ENCODE measurements at places on chromosomes 11 and 22.

DNA sequence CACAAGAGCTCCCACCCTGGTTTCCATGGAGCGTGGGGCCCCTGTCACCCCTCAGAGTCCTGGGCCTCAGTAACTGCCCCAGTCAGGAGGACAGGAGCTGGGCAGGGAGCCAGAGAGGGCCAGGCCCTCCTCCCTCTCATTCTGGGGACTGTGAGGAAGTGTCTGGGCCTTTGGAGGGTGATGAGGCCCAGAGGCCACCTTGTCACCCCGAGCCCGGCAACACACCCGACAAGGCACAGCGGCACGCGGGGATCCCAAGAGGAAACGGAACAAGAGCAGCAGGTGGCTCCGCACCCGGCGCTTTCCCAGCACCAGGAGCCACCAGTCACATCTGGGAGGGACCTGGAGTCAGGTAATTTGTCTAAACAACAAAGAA, 72.1 kb downstream of the CELSR1 start:
- no peak for DNase-seq

DNA sequence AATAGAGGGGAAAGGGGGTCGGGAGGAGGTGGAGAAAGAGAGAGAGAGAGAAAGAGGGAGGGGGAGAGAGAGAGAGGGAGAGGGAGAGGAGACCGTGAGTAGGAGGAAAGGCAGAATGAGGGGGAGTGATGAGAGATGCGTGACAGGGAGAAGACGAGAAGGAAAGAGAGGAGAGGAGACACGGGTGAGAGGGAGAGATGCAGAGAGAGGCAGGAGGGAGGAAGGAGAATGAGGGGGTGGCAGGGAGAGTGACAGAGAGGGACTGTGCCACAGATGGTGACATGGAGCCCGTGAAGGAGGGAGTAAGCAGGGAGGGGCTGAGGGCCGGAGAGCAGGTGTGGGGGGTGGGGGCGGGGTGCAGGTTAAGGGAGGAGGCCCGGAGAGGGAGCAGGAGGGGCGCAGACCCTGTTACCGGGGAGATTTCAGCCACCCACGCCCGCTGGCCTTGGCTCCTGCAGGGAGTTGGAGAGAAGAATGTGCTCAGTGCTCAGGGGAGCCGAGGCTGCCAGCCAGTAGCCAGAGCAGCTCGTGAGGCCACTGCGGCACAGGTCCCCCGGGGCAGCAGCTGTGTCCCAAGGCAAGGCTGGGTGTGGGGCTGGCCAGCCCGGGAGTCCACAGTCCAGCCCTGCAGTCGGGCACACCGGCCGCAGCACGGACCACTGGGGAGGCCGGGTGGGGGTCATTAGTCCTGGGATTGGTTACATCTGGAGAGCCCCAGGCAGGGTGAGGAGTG, at the start of gene SSTR3:
TSS of gene SSTR3 (minus strand) at position 304 of the 733 bp plus-strand sequence. CDS start 4,674 bp downstream, outside the sequence.
- no peak for DNase-seq

DNA sequence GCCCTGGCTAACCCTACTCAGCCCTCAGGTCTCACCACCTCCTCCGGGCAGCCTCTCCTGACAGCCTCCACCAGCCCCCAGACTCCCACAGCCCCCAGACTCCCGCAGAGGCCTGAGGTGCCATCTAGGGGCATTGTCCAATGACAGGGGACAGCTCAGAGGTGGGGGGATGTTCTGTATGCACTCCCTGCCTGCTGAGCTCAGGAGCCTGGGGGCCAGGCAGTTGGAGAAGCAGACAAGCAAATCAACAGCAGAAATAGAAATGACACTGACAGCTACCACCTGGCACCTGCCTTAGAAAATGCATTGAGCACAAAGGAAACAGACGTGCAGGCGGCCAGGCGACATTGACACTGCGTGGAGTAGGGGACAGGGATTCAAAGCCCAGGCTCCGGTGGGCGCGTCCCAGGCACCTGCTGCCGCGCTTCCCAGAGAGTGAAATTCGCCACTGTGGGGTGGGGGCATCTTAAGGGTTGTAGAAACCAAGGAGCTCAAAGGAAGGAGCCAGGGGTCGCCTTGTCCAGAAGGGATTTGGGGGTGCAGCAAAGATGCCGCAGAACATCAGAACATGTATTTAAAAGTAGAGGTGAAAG, 22.5 kb upstream of the WNT7B start:
- DNase-seq: no peak

DNA sequence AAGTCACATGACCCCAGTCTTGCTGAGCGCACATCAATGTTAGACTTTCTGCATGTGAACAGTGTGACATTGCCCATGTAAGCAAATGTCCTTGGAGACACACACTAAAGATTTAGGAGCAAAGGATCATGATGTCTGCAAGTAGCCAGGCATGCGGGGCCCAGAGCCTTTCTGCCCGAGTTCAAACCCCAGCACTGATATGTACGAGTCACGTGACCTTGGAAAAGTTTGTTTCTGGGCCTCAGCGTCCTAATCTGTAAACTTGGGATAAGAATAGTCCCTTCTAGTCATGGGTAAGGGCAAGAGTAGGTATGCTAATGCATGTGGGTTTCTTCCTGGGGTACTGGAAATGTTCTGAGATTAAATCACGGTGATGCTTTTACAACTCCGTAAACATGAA, 16.8 kb upstream of the PGA3 start:
- DNase-seq: no peak

DNA sequence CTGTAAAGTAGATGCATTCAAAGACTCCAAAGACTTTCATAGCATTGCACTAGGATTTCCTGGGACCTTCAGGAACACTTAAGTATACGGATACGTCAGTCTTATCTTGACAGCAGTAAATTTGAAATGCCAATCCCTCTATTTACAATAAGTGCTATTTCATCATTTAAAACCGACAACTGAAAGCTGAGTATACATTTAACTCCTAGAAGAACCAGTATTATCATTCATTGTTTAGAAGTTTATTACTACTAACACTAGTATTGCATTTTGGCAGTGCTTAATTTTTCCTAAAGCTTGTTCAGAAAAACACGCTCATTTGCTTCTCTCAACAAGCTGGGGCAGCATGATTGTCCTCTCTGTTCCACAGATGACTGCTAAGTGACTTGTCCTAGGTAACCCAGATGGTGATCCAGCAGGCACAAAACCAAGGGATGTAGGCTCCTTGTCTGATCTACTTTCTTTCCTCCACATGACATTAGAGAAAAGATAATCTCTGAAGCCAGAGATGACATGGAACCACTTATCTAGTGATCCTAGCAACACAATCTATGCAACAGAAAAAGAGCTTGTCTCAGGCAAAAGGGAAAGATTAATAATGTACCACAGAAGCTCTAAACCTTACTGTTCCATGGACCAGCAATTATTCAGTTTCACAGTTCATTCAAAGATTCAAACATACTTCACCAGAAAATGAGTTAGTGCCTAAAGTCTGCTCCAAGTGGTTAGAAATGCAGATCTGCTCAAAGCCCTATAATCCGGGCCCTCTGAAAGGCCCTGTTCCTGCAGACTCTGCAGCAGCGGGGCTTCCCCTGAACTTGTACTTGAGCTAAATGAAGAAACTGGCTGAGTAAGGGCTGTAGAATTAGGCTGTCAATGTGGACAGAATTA, 5.2 kb downstream of the MAML2 start:
- DNase-seq: no peak

DNA sequence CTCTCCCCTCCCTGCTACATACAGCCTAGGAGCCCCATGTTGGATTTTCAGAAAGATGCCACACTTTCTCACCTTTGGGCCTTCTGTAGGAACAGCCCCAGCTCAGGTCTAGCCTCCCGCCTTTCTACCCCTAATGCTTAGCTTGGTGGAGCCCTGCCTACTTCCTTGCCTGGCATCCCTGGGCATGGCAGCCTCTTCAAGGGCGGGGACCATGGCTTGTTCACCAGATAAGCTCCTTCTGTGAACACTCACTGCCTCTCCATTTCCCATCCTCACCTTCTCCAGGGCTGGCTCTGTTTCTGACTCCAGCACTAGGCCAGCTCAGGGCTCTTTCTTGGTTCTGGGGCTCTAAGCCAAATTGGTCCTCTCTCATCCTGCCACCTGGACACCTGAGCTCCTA, 1.4 kb downstream of the SEPTIN3 start:
- no peak for DNase-seq

DNA sequence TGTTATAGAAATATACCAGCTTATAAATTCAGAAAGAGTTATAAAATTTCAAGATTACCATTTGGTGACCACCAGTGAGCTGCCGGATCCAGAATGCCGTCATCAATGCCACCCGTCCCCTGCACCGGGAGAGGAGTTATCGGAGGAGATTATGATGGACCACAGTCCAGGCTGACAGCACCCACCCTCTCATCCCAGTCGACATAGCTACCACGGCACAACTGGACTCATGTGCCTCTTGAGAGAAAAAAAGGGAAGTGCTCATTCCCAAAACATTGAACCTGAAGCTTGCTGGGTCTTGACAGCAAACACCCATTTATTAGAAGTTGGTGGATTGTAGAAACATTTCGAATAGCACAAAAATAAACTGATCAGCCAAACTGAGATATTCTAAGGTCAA, 1331.5 kb downstream of the TBC1D22A start:
- no peak for DNase-seq
